ENCODE measurements at places on chromosomes 3 and 15.

- no peak for DNase-seq
Measured at GRCh38 chr3:128247666-128248409, 94.6 kb downstream of the EEFSEC start.

DNA sequence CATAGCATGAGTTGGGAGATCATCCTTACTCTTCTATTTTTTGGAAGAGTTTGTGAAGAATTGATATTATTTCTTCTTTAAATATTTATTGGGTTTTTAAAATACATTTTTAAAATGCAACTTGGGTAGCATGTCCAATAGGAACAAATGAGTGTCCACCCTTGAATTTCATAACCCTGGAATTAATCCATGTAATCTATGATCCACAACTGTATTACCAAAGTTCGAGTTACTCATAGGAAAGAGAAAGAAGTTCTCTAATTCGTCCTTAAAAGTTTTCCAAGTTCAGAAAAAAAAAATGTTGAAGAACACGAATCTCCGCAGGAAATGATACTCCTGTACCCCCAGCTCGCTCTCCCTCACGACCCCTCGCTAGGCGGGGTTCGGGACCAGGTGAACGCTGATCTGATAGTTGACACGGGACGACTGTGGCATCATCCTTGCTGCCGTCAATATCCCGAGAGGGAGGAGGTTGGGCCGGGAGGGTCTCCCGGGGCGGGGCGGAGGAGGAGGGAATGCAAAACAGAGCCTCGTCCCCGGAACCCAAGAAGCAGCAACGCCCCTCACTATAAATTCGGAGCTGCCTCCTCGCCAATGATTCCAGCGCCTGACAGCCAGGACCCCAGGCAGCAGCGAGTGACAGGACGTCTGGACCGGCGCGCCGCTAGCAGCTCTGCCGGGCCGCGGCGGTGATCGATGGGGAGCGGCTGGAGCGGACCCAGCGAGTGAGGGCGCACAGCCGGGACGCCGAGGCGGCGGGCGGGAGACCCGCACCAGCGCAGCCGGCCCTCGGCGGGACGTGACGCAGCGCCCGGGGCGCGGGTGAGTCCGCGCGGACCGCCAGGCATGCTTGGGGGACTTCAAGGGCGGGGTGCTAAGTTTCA is at the start of gene AGTR1:
Gene AGTR1 (plus strand): TSS at position 598 of the 884 bp plus-strand sequence. CDS start 43,133 bp downstream, outside the sequence.
- peak; percentile 67 for DNase-seq

- peak; percentile 63 for DNase-seq
Measured at GRCh38 chr3:50370594-50370993, 11.3 kb upstream of the TMEM115 start.

GRCh38 chr15:39770748-39771689 is 11.6 kb downstream of the FSIP1 start:
- DNase-seq: peak; percentile 62

DNA sequence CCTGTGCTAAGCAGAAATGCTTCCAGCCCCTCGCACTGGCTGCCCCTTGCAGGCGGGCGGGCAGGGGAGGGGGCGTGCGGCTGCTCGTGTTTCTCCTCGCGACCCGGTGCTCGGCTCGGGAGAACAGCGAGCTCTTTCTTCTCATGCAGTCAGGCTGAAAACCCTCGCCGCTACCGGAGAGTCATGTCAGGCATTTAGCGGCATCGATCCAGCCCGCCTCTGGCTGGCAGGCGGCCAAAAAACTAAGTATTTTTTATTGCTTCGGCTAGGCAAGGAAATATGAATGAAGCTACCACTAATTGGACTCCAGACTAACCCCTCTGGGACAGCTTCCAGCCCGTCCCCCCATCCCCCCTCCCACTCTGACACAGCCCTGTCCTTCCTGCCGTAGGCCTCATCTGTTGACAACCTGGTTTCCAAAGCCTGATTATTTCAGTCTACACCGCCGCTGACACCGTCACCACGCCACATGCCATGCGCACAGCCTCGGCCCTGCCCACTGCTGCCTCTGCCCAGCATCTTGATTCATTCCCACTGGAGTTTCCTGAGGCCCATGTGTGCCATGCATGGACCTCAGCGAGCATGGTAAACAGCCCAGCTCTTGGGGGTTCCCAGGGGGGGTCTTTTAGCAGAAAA is 35.3 kb downstream of the TLE3 start:
- peak; percentile 98 for DNase-seq

DNA sequence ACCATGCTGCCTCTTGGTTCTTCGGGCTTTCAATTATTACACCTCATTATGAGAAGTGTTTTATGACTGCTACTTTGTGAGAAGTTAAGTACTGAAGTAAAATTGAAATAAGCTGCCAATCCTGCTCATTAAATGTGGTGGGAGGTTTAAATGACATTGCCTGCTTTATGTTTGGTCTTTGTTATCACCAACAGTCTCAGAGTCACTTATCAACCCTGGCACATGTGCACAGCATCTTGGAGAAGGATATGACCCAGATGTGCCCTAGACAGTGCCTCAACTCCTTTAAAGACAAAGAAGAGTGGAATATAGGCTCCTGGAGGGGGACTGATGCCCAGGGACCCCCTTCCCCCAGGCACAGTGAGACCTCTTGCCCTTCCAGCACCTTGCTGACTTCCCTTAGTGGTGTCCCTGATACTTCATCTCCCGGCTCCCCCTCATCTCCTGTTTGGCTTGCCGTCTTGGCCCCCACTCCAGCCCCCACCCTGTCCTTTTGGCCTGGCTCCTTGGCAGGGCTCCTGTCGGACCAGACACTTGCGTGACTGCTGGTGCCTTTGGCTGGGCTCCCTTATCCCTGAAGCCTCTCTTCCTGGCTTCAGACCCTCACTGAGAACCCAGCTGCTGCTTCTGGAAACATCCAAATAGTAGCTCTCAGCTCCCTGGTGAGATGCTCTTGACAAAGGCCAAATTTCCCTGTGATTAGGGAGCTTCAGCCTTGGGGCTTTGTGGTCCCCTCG is 39.8 kb downstream of the ARHGAP31 start:
- no peak for DNase-seq

DNA sequence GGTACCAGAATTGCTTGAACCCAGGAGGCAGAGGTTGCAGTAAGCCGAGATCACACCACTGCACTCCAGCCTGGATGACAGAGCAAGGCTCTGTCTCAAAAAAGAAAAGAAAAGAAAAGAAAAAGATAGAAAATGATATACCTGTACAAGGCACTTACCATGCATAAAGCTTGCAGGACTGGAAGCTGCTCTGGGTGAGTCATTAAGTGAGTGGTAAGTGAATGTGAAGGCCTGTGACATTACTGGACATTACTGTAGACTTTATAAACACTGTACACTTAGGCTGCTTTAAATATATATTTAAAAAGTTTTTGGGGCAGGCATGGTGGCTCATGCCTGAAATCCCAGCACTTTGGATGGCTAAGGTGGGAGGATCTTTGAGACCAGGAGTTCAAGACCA is 99.2 kb downstream of the SLMAP start:
- no peak for DNase-seq

- DNase-seq: no peak
Measured at GRCh38 chr15:100925480-100925879, 6.3 kb downstream of the LRRK1 start.

GRCh38 chr3:152403632-152404066 is 134.9 kb downstream of the MBNL1 start:
- peak; percentile 19 for DNase-seq

Data from NCI-H82 (cell line).